ENCODE measurements at places on chromosomes 6 and 20.

DNA sequence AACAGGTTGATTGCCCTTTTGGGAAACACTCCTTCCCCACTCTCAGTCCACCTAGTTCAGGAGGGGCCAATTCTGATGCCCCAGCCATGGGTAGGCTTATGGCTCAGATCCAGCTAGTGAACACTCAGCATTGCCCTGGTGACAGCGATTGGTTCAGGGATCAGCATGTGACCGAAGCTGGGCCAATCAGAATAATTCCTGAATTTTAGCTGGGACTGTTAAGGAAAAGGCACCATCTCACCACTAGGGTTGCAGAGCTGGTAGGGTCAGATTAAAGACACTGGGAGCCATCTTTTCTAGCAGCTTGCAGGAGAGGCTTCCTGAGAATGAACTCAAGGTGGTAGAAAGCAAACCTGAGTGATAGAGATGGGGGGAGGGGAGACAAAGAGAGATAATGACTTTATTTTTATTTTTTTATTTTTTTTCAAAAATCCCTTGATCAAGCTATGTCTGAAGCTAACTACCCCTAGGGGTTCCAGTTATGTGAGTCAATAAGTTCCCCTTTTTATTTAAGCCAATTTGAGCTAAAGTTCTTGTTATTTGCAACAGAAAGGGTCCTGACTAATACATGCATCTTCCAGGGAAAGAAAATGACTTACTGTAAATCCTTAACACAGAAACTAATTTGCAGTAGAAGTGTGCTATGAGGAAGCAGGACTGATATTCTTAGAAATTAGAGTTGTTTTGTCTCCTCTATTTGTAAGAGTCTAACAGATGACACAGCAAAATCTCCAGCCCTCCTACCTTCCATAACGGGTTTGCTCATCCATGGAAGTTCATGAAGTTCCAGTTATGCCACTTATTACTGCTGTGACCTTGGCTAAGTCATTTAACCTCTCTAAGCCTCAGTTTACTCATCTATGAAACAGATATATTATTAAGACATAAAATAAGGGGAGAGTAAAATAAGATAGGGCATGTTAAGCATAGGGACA is 44.7 kb downstream of the EYA2 start:
- no peaks in the 10 kb centered on the region for H3K36me3 ChIP-seq
- H3K4me3 ChIP-seq = no peak overlapping the region
- no peak overlapping the region for H3K27ac ChIP-seq
- no peaks in the 10 kb centered on the region for H3K4me1 ChIP-seq
- H3K27me3 ChIP-seq = no peaks in the 10 kb centered on the region

GRCh38 chr6:41840326-41840725 is 52.8 kb downstream of the TOMM6 start:
- no peak overlapping the region for H3K4me3 ChIP-seq
- H3K36me3 ChIP-seq = no peaks in the 10 kb centered on the region
- DNase-seq = no peak
- H3K4me1 ChIP-seq = no peaks in the 10 kb centered on the region
- H3K27me3 ChIP-seq = no peaks in the 10 kb centered on the region
- no peak overlapping the region for H3K27ac ChIP-seq

- no peaks in the 10 kb centered on the region for H3K27me3 ChIP-seq
- no peak overlapping the region for H3K4me3 ChIP-seq
- H3K36me3 ChIP-seq = no peaks in the 10 kb centered on the region
These were observed 106.8 kb downstream of the RNF144B start for GRCh38 chr6:18493925-18494324.

DNA sequence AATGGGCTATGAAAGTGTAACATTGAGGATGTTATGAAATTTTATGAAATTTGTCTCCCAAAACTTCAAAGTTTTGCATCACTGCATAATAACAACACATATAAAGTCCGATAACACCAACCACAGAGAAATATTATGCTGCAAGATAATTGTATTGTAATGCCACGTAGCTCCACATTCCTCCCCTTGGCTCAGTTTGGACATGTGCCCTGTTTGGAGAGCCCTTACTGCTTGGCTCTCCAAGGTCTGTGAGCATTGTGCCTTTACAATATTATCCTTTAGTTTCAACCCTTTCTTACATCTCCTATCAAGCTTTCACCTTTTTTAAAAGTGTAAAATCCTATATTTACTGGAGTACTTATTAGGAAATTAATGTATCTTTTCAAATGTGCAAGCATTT is 10.8 kb downstream of the HBS1L start:
- no peak overlapping the region for H3K27ac ChIP-seq
- H3K27me3 ChIP-seq = no peaks in the 10 kb centered on the region
- H3K36me3 ChIP-seq = peaks cover 2% of the 10 kb centered on the region
- no peak for DNase-seq

DNA sequence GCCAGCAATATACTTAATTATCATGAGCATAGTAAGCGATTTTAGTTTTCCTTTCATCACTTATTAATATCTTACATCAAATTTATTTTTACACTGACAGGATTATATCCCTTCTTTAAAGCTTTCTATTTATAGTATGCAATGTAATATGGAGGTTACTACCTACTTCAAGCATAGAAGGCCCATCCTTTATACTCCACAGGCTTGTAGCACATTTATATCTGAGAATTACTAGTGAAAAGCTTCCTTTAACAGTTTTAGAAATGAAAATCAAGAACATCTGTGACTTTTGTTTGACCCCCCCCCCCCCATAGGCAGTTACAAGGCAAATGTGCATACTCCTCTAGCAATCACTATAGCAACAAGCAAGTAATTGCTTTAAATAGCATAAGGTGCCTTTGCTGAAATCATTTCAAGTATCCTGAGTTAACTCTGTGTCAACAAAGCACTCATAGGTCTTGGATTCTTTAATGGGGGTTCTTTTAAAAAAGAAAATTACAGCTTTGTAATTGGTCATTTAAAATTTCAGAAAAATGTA is 917.7 kb downstream of the PHF3 start:
- H3K4me1 ChIP-seq = no peaks in the 10 kb centered on the region
- DNase-seq = no peak
- no peaks in the 10 kb centered on the region for H3K27me3 ChIP-seq
- no peak overlapping the region for H3K4me3 ChIP-seq
- no peak overlapping the region for H3K27ac ChIP-seq
- H3K36me3 ChIP-seq = no peaks in the 10 kb centered on the region

All from ascending aorta (tissue), 2 donors.